ENCODE measurements at places on chromosomes 5 and 9.

GRCh38 chr5:43627028-43627427 is 24.0 kb downstream of the NNT start:
- DNase-seq, result no peak

DNA sequence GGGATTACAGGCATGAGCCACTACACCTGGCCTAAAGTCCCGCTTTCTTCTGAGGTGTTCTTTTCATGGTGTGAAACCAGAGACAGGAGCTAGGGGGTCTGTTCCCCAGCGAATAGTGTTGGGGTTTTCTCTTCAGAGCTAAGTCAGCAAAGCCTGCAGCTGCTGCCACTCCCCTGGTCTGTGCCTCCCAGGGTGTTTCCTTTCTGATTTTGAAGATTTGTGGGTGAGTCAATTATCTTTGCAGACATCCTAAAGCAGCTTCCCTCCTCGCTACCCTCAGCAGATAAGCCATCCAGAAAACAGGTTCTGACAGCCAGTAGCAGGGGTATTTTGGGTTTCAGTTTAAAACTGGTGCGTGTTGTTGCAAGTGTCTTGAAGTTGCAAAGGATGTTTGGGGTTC is 72.0 kb upstream of the IQGAP2 start:
- no peak for DNase-seq

- no peak for DNase-seq
Observed at GRCh38 chr5:137566118-137566541, 67.0 kb upstream of the SPOCK1 start.

- DNase-seq, result peak; percentile 23
Observed at GRCh38 chr5:56440871-56441740, 208.0 kb upstream of the ANKRD55 start.

GRCh38 chr5:17872204-17872603 is 237.9 kb downstream of the TAF11L14 start:
- no peak for DNase-seq

GRCh38 chr9:38694676-38695075 is 25.3 kb downstream of the FAM240B start:
- DNase-seq, result no peak

GRCh38 chr9:80586786-80587330 is 1015.1 kb downstream of the TLE4 start:
- DNase-seq, result no peak

- no peak for DNase-seq
Observed at GRCh38 chr9:136589766-136590763, 44.2 kb upstream of the NOTCH1 start.

DNA sequence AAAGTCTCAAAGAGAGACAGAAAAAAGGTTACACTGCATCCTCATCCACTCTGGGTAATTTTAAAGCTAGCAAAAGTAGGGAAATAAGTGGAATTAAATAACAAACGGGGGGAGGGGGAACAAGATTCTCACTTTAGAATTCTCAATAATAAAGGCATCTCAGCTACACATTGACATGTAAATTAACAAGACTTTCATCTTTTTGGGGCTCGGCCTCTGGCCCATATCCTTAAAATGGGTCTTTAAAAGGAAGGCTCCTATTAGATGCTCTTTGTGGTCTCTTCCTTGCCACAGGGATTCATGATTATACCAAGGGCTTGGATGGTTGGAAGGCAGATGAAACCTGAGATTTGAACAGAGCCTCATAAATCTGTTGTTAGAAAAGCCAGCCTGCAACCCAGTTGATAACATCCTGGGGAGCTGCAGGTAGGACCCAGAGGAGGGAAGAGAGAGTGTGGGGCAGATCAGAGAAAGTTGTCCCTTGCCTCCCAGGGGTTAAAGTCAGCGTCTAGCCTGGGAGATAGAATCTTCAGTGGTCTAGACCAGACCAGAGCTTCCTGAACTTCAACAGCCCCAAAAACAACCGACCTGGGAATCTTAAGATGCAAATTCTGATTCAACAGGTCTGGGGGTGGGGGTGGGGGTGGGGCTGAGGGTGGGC is 135.9 kb downstream of the GCNT1 start:
- no peak for DNase-seq

DNA sequence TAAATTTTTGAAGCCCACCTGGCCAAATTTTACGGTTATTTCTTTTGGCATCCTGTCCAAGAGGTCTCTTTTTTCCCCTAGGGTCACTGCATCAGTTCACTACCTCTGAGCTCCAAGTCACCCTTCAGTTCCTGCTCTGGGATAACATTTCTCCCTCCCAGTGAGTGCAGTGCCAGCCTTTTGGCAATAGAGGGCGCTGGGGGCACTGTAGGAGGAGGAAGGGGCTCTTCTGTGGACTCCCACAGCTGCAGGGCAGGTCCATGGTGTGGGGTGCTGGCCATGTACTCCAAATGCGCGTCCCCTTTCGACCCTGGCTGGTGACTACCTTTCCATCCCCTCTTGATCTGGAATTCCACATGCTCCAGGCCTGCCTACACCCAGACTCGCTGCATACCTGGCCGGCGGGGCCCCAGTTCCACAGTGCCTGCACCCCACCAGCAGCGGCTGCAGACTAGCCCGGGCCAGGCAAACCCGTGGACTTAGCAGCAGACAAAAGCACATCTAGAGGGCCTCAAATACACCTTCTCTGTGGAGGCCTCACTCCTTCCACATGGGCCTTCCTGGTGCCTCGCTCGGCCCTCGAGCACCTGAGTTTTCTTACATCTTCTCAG is 20.3 kb upstream of the NINJ1 start:
- DNase-seq, result no peak
